ENCODE measurements at places on chromosomes 1 and 21. TPM values are rescaled to one million over a fixed set of nuclear protein-coding genes. Genes with fewer than 3 reads are reported as not detected.

DNA sequence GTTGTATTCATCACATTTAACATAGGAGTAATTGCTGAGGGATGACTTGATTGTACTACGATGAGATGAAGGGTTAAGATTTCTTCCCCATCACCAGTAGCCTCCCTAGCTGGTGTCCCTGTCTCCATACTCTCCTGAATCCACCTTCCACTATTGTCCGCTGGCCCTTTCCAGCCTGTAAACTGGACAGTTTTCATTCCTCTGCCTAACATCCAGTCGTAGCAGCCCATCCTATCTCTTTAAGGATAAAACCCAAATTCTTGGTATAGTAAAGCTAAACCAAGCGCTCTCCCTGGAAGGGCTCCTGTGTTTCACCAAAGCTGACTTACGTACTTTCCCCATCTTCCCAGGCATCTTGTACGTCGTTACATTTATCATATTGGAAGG lies 670 bp downstream of the COX20 start:
- peak; percentile 24 for DNase-seq

DNA sequence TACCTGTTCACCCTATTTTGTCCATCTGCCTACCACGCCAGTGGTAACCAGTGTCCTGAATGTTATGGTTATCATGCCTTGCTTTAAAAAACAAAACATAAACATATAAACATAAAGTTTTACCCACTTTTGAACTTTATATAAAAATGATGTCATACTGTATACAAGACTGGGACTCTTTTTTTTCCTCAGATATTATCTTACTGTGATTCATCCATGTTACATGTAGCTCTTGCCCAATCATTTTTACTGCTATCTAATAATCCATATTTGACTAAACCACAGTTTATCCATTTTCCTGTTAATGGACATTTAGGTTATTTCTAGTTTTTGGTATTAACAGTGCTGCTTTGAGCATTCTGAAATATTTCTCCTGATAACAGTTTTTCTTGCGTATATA lies 78.8 kb downstream of the GPR161 start:
- DNase-seq: no peak

DNA sequence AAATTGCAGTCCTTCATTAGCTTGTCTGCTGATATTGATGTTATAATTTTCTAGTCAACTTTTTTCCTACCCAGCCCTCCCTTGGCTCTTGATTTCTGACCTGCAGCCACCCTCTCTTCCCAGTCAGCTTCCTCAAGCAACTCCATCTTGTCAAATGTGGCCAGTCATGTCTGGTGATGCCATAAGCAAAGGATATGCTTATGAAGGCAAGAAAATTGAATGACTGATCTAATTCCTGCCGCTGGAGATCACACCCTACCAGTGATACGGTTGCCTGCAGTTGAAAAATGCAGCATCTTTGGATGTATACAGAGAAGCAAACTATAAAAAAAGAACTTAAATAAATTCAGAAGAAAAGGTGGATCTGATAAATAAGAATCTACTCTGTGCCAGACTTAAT lies 297.1 kb upstream of the DAB1 start:
- no peak for DNase-seq

DNA sequence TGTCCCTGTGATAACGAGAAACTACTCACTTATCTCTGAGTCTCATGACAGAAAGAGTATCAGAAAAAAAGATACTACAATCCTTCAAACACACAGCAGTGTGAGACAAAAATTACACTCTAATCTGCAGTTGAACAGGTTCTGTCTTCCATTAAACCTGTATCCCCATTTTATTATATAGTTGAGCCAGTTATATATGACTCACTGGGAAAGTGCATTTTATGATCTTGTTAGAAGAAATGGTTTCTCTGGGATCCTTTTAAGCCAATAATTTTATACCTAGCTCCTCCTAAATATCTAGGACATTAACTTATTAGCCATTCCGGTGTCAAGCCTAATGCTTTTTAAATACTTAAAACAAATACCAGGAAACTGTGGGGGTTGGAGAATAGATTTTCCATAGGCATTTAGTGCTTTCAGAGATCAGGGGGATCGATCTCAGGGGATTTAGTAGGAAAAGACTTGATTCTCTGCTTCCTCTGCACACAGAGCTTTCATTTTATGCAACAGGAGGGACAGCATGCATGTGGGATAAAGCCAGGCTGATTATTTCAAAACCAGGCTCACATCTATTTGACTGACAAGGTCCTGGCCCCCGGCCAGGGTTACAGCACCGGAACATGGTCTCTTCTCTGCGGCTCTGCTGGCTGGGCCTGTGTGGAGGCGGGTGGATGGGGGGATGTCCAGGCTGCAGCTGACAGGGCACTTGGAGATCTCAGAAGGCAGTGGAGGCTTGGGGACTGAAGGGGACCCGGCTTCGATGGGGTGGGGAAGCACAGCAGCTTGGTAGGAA lies 310.6 kb downstream of the DISC1 start:
- DNase-seq: peak; percentile 15

DNA sequence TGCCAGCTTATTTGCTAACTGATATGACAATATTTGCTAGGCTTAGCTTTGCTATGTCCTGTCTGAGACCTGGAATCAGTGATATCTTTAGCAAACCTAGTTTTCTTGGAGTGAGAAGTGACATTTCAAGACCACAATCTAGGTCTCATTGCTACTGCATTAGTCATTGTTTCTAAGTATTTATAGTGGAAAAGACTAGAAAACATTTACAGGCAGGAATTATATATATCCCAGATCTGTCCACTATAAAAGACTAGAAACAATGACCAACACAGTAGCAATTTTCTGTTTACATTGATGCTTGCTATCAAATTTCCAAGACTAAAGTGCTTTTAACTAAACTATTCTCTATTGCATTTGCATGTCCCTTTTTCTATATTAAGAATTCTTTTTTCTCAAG lies 5.0 kb upstream of the RGS18 start:
- no peak for DNase-seq

- no peak for DNase-seq
These were observed 127.4 kb upstream of the DEPDC1 start for GRCh38 chr1:68624233-68624632.

DNA sequence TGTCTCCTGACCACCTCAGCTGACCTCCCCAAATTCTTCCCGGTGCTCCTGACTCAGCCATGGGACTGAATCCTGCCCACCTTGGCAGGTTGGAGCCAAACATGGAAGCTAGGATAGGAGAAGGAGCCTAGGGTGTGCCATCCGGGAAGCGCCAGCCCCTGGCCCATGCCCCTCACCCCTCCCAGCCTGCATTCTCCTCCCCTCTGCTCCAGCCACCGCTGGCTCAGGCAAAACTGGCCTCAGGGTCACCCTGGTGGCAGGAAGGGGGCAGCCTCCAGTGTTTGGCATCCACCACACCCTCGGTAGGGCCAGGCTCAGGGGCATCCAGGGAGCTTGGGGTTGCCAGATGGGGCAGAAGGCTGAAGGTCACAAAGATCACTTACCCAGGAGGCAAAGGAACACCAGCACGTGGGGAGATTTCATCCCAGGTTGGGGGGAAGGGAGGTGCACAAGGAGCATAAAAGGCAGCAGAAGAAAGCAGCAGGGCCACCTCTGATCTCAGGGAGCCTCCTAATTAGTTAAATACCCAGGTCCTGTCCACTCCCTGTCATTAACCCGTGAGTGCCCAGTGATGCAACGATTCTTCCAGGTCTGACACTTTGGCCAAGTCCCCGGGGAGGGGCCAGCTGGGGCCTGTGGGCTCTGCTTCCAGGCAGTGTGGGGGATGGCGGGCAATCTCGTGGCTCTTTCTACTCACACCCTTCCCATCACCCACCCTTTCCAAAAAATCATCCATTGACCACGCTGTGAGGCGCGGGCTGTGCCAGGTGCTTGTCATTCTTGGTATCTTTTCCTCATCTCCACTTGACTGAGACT lies at the start of gene PLA2G2E:
PLA2G2E (minus strand) TSS at position 481 of the 816 bp plus-strand sequence; CDS start at position 423, 58 bp downstream.
- no peak for DNase-seq

DNALI1 gene
- 10.3 TPM for total RNA-seq

PRAMEF26 gene
- not detected for total RNA-seq

MGST3 gene
- 153 TPM for total RNA-seq
